Naive B cell (primary cell): ENCODE measurements at places on chromosomes 3 and 15. TPM values are rescaled to one million over a fixed set of nuclear protein-coding genes. Genes with fewer than 3 reads are reported as not detected.

DNA sequence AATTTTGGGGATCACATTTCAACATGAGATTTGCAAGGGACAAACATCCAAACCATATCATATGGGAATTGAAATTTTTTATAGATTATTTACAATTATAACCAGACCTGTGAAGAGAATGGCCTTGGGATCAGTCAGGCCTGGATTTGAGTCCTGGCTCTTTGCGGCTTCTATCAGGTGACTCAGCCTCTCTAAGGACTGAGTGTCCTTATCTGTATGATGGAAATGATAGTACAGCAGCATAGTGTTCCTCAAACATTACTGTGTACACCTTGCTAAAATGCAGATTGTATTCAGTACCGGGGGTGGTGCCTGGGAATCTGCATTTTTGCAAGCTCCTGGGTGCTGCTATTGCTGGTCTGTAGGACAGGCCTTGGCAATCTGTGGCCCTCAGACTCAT is 206.7 kb upstream of the PROK2 start:
- H3K27me3 ChIP-seq, result peaks cover 47% of the 10 kb centered on the region
- no peak overlapping the region for H3K27ac ChIP-seq
- no peak for DNase-seq
- H3K36me3 ChIP-seq, result peaks cover 7% of the 10 kb centered on the region
- no peak overlapping the region for H3K4me3 ChIP-seq

DNA sequence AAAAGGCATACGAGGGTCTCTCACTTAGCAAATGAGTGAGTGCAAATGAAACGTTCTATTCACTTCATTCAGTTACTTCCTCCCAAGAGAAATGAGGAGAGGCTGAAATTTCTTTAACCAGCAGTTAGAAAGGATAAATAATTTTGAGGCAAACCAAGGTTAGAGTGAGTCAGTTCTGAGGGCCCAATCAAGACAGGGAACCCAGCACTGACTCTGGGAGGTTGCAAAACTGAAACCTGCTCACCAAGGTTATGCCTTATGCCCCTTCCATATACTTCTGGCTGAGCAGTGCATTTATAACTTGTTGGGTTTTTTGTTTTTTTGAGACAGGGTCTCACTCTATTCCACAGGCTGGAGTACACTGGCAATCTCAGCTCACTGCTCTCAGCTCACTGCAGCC is 4.5 kb upstream of the RPSA start:
- peaks cover 7% of the 10 kb centered on the region for H3K4me1 ChIP-seq
- DNase-seq, result no peak
- no peak overlapping the region for H3K4me3 ChIP-seq
- H3K27ac ChIP-seq, result no peak overlapping the region
- H3K27me3 ChIP-seq, result no peaks in the 10 kb centered on the region

DNA sequence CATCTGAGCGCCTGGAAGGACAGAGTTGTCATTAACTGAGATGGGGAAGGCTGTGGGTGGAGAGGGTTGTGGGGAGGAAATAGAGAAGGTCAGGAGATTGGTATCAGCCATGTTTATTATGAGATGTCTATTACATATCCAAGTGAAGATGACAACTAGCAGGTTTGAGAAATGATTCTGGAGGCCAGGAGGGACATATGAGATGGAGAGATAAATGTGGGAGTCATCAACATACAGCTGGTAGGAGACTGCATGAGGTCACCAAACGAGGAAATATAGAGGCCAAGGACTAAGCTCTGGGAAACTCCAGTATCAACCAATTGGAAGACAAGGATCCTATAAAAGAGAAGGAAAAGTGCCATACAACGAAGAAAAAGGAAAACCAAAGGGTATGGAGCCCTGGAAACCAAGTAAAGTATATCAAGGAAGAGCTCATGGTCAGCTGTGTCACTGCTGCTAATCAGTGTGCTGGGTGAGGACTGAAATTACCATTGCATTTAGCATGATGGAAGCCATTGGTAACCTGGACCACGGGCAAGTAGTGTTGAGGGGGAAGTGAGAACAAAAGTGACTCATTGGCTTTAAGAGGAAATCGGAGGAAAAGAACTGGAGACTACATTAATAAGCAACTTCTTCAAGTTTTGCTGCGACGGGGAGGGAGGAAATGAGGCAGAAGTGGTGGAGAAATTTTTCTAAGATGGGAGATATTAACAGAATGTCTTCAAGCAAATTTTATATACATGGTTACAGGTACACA is 14.0 kb upstream of the UACA start:
- H3K36me3 ChIP-seq, result no peaks in the 10 kb centered on the region
- peaks cover 59% of the 10 kb centered on the region for H3K27me3 ChIP-seq
- H3K4me1 ChIP-seq, result no peaks in the 10 kb centered on the region

GRCh38 chr15:51310064-51310463 is 28.3 kb downstream of the CYP19A1 start:
- no peak overlapping the region for H3K4me3 ChIP-seq
- no peak for DNase-seq
- H3K4me1 ChIP-seq, result no peaks in the 10 kb centered on the region
- no peaks in the 10 kb centered on the region for H3K36me3 ChIP-seq

Gene PRTG
- not detected for polyA plus RNA-seq

DNA sequence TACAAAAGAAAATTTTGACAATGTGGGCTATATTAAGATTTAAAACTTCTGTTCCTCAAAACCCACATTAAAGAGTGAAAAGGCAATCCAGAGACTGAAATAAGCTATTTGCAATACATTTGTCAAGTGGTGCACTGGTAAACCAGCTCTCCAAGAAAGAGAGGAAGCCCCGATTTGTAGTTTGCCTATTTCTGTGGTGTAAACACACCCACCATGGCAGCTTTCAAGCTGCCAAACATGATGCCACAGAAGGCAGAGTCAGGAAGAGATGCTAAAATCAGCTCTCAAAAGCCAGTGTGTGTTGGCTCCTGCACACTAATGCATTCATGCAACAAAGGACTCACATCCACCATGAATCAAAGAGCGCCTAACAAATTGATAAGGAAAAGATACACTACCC is 17.5 kb downstream of the RFTN1 start:
- peaks cover 31% of the 10 kb centered on the region for H3K36me3 ChIP-seq
- H3K4me1 ChIP-seq, result peaks cover 72% of the 10 kb centered on the region
- DNase-seq, result no peak
- H3K27ac ChIP-seq, result peak overlapping the region; percentile 13
- no peaks in the 10 kb centered on the region for H3K27me3 ChIP-seq

Gene ANKDD1A
- 1.3 TPM for polyA plus RNA-seq

- H3K27ac ChIP-seq, result peak overlapping the region; percentile 89
- H3K36me3 ChIP-seq, result no peaks in the 10 kb centered on the region
- peaks cover 20% of the 10 kb centered on the region for H3K4me1 ChIP-seq
- no peak for DNase-seq
Observed at GRCh38 chr3:63914312-63914711, 2.1 kb upstream of the SCAANT1 start.

GRCh38 chr3:79361748-79362378 is 405.9 kb downstream of the ROBO1 start:
- H3K27ac ChIP-seq, result no peak overlapping the region
- DNase-seq, result no peak
- no peak overlapping the region for H3K4me3 ChIP-seq
- H3K36me3 ChIP-seq, result no peaks in the 10 kb centered on the region
- no peaks in the 10 kb centered on the region for H3K27me3 ChIP-seq

Gene TRPM1
- 0.12 TPM for polyA plus RNA-seq

Gene SHC4
- not detected for polyA plus RNA-seq

GRCh38 chr3:115975796-115976195 is 352.5 kb downstream of the GAP43 start:
- H3K4me1 ChIP-seq, result no peaks in the 10 kb centered on the region
- H3K27me3 ChIP-seq, result no peaks in the 10 kb centered on the region
- DNase-seq, result no peak
- H3K27ac ChIP-seq, result no peak overlapping the region
- no peaks in the 10 kb centered on the region for H3K36me3 ChIP-seq

Gene NCEH1
- 5.0 TPM for polyA plus RNA-seq

DNA sequence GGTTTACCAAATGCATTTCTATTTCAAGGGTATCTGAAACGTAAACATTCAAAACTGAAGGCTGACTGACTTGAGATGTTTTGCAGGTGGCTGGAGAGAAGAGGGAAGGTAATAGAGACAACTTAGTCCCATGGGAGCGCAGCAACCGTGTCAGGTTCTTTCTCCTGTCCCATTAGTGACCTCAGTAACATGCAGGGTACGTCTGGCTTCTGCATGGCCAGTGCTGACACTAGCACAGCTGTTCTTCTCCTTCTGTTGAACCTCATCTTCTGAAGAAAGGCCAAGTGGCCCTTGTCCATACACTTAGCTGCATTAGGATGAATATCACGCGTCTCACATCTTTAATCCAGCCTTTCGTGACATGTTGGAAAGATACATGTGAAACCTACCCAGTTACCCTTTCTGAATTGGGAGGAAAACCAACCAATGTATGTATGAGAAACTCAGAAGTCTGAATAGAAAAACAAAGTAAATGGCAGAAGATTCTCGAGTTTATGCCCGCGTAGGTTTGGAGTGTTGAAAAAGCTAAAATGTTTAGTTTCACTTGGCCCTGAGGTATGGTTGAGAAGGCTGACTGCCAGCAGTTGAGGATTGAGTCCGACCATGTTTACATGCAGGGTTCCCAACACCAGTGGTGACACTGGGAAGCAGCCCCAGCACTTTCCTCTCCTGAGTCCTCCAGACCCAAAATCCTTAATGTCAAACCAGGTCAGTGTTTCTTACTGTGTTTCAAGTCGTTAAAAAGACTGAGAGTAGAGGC is 10.3 kb downstream of the NCBP2 start:
- peak overlapping the region; percentile 78 for H3K27ac ChIP-seq
- H3K4me3 ChIP-seq, result no peak overlapping the region
- no peak for DNase-seq
- peaks cover 4% of the 10 kb centered on the region for H3K4me1 ChIP-seq

Gene TUSC7
- not detected for polyA plus RNA-seq

DNA sequence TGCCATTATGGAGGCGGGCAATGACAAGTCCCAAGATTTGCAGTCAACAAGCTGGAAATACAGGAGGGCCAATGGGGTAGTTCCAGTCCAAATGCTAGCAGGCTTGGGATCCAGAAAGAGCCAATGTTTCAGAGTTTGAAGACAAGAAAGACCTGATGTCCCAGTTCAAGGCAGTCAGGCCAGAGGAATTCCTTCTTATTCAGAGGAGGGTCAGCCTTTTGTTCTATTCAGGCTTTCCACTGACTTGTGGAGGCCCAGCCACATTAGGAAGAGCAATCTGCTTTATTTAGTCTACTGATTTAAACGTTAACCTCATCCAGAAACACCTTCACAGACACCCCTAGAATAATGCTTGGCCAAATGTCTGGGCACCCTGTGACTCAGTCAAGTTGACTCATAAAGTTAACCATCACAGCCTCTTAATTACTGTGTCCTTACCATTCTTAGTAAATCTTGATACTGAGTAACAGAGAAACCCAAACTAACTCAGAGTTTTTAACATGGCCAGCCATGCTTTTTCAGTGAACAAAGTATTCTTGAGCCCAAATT is 50.9 kb upstream of the NPHP3 start:
- no peaks in the 10 kb centered on the region for H3K36me3 ChIP-seq
- H3K27me3 ChIP-seq, result peaks cover 15% of the 10 kb centered on the region
- no peak for DNase-seq
- H3K27ac ChIP-seq, result no peak overlapping the region

DNA sequence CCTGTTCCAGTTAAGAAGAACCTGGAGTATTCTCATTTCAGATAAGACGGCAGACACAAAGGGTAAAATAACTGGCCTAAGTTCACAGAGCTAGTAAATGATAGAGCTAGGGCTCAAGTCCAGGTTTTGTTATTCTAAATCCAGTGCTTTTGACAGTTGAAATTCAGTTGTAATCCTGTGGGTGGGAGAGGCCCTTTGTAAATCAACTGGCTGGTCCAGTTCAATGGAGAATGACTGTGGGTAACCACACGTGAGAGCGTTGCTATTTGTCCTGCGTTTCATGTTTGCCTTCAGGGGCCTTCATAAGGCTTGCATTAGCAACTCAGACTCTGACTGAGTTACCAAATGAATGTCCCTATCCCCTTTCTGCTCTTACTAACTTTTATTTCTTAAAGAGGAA is 24.2 kb upstream of the CD96 start:
- no peak overlapping the region for H3K27ac ChIP-seq
- DNase-seq, result no peak
- H3K4me1 ChIP-seq, result no peaks in the 10 kb centered on the region

DNA sequence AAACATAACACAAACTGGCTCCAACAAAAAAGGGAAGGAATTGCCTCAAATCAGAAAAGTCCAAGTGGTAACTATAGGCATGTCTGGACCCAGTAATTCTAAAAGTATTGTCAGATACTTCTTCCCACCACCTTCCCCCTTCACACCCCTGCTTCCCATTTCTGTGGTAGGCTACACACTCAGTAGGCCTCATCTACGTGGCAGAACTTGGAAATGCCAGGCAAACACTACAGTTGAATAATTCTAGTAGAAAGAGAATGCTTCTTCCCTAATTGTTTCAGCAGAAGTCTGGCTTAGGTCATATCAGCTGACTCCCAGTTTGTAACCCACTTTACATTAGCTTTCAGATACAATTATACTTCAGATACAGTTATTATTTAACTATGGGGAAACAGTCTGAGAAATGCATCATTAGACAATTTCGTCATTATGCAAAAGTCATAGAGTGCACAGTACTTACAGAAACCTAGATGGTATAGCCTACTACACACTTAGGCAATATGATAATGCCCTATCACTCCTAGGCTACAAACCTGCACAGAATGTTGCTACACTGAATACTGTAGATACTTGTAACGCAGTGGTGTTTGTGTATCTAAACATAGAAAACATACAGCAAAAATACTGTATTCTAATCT is 6.4 kb downstream of the SETMAR start:
- no peak overlapping the region for H3K27ac ChIP-seq
- no peak for DNase-seq
- no peaks in the 10 kb centered on the region for H3K27me3 ChIP-seq
- H3K4me3 ChIP-seq, result no peak overlapping the region

DNA sequence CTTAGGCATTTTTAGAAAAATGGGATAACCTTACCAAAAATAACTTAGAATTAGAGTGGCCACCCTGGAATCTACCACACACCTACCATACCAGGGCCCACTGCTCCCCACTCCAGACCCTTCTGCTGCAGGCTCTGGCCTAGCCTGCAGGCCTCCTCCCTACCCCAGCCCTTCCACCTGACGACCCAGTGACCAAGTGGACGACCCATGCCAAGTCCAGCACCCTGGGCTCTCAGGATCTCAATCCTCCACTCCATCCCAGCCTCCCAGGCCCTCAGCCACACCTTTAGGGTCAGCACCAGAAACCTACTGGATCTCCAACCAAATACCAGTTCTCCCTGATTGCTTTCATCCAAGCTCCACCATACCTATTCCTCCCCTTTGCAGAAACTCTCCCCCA is 145.8 kb downstream of the TPRA1 start:
- no peaks in the 10 kb centered on the region for H3K4me1 ChIP-seq
- no peak overlapping the region for H3K27ac ChIP-seq
- H3K4me3 ChIP-seq, result no peak overlapping the region
- H3K27me3 ChIP-seq, result peaks cover 11% of the 10 kb centered on the region

DNA sequence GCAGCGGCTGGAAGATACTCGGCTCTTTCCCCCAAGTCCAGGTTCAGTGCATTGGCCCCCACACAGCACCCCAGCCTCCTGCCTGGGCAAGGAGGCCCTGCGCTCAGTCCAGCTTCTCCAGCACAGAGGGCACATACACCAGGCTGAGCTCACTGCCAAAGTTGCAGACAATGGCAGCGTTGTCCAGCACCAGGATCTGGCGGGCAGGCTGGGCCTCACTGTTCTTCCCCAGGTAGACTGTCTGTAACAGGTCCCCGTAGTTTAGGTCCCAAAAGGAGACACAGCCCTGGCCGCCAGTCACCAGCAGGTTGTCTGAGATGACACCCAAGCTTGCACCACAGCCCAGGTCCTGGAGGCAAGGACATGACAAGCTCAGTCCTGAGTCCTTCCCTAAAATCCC is 32.9 kb downstream of the PTPN23 start:
- H3K27me3 ChIP-seq, result no peaks in the 10 kb centered on the region
- peaks cover 21% of the 10 kb centered on the region for H3K4me1 ChIP-seq
- DNase-seq, result no peak
- H3K4me3 ChIP-seq, result no peak overlapping the region
- peak overlapping the region; percentile 77 for H3K27ac ChIP-seq
